ENCODE measurements at places on chromosomes 1 and 21. TPM values are rescaled to one million over a fixed set of nuclear protein-coding genes. Genes with fewer than 3 reads are reported as not detected.

Gene TMEM222
- polyA plus RNA-seq: 29.6 TPM

Gene SYDE2
- 1.8 TPM for polyA plus RNA-seq

Gene S100A2
- 1.4 TPM for polyA plus RNA-seq

Gene ACKR1
- not detected for polyA plus RNA-seq

- no peak overlapping the region for H3K27ac ChIP-seq
- no peaks in the 10 kb centered on the region for H3K36me3 ChIP-seq
- no peaks in the 10 kb centered on the region for H3K27me3 ChIP-seq
- no peak overlapping the region for H3K4me3 ChIP-seq
- DNase-seq: no peak
Measured at GRCh38 chr1:185767508-185768120, 33.4 kb downstream of the HMCN1 start.

DNA sequence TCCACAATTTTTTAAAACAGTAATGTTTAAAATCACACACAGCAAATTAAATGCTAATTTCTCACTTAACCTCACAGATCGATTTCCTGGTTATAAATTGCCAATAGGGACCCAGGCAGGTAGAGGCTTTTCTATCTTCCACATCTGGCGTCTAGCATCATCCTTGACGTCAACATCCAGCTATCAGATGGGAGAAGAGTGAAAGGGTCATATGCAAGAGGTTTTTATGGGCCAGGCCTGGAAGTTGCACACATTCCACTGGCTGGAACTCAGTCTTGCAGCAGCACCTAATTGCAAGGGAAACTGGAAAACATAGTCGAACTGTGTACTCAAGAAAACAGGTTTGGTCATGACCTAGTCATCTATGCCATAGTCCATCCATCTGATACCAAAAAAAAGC lies 6.0 kb upstream of the EEIG2 start:
- no peak overlapping the region for H3K27ac ChIP-seq
- no peaks in the 10 kb centered on the region for H3K27me3 ChIP-seq
- no peak overlapping the region for H3K4me3 ChIP-seq
- DNase-seq: no peak
- no peaks in the 10 kb centered on the region for H3K4me1 ChIP-seq
- no peaks in the 10 kb centered on the region for H3K36me3 ChIP-seq

DNA sequence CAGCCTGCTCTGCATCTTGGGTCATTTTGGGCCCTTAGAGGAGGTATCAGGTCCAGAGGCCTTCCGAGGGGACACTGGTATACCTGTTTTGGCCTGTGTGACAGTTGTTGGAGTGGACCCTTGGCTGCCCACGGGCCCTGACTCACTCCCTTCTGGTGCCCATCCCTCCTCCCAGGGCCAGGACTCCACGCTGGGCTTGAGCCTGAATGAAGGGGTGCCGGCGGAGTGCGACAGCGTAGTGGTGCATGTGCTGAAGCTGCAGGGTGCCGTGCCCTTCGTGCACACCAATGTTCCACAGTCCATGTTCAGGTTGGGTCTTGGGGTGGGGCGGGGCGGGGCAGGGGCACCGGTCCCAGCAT lies 11.1 kb downstream of the FAAH start:
- peaks cover 12% of the 10 kb centered on the region for H3K4me1 ChIP-seq
- peaks cover 1% of the 10 kb centered on the region for H3K36me3 ChIP-seq
- no peak overlapping the region for H3K27ac ChIP-seq
- DNase-seq: no peak
- H3K27me3 ChIP-seq: no peaks in the 10 kb centered on the region

DNA sequence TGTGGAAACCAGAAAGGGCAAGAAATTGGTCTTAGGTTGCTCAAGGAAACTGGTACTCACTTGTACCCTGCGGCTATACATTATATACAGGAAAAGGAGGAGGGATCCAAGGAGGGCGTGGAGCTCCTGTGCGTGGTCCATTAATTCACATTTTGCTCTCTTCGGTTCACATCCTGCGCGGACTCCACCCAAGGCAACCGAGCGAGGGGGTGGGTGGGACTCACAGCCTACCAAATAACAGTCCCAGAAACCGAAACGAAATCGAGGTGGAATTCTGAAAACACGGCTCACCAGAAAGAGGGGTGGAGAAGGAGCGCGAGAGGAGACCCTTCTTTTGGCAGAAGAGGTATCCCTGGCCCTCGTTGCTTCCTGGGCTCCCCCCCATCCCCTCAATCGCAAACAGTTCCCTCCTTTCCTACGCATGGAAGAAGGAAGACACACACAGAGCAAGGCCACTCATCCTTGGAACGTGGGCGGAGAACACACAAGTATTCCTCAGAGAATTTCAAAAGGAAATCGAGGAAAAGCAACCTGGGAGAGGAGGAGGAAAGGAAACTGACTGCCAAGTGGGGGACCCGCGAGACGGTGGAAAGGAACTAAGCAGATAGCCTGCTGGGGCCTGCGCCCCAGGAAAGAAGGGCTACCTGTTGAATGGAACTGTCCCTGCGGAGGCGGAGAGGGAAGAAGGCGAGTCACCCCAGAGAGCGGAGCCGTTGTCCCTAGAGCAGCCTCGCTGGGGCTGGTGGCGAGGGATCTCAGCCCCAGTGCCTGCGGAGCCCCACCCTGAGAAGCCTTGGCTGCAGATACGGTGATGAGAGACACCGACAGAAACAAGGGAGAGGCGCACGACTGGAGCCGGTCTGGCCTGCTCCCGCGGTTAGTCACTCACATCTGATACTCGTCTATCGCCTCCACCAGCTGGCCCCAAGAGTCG lies 705 bp downstream of the AIDA start:
- peak overlapping the region; percentile 66 for H3K4me3 ChIP-seq
- peak overlapping the region; percentile 78 for H3K27ac ChIP-seq
- no peaks in the 10 kb centered on the region for H3K27me3 ChIP-seq
- peaks cover 3% of the 10 kb centered on the region for H3K36me3 ChIP-seq

DNA sequence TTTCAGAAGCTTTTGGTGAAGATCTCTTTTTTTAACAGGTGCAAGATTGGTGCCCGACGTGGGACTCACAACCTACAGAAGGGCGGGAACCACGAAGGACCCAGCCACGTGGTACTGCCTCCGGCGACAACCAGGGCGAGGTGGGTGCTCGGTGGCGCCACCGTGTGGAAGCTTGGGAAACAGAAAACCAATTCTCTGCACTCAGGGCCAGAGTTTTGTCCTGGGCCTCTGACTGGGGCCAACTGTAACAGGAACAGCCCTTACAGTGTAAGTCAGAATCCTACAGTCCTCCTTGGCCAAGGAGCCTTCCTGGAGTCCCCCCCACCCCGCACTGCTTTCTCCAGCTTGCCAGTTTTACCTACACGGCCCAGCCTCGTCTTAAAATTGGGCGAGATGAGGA lies 11.6 kb upstream of the S100A7A start:
- no peaks in the 10 kb centered on the region for H3K36me3 ChIP-seq
- peak; percentile 11 for DNase-seq
- peaks cover 1% of the 10 kb centered on the region for H3K27me3 ChIP-seq
- no peak overlapping the region for H3K27ac ChIP-seq
- no peaks in the 10 kb centered on the region for H3K4me1 ChIP-seq

GRCh38 chr1:18556364-18556763 lies 74.3 kb upstream of the PAX7 start:
- H3K36me3 ChIP-seq: no peaks in the 10 kb centered on the region
- no peak overlapping the region for H3K27ac ChIP-seq
- peak; percentile 27 for DNase-seq

GRCh38 chr1:237261198-237261597 lies 219.2 kb downstream of the RYR2 start:
- H3K4me3 ChIP-seq: no peak overlapping the region
- DNase-seq: no peak
- H3K27me3 ChIP-seq: no peaks in the 10 kb centered on the region

- H3K4me1 ChIP-seq: peaks cover 6% of the 10 kb centered on the region
- H3K4me3 ChIP-seq: no peak overlapping the region
- no peak overlapping the region for H3K27ac ChIP-seq
- no peaks in the 10 kb centered on the region for H3K36me3 ChIP-seq
- DNase-seq: no peak
Measured at GRCh38 chr1:43235451-43236121, 34.2 kb upstream of the TMEM125 start.

DNA sequence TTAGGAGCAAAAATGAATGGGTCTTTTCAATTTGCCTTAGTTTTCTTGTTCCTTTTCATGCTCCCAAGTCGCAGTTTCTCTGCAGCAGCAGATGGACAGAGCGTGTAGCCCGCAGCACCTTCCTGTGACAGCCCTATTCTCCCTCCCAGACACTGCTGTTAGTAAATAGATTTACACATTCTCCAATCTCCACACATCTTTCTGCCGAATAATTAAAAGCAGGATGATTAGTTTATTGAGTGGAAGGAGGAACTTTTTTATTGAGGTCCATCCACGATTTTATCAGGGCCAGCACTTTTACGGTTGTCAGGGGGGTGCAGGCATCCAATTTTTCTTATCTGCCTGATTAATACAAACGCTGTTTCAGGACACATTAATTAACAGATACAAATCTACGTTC lies 98.2 kb upstream of the USH2A start:
- no peaks in the 10 kb centered on the region for H3K36me3 ChIP-seq
- no peaks in the 10 kb centered on the region for H3K4me1 ChIP-seq
- H3K27me3 ChIP-seq: no peaks in the 10 kb centered on the region
- no peak overlapping the region for H3K4me3 ChIP-seq

- no peak overlapping the region for H3K4me3 ChIP-seq
- H3K4me1 ChIP-seq: no peaks in the 10 kb centered on the region
- no peak for DNase-seq
- no peaks in the 10 kb centered on the region for H3K27me3 ChIP-seq
- no peaks in the 10 kb centered on the region for H3K36me3 ChIP-seq
Measured at GRCh38 chr1:237998581-237998980, 107.9 kb upstream of the ZP4 start.

- no peaks in the 10 kb centered on the region for H3K36me3 ChIP-seq
- no peak overlapping the region for H3K4me3 ChIP-seq
- no peaks in the 10 kb centered on the region for H3K4me1 ChIP-seq
- DNase-seq: no peak
Measured at GRCh38 chr1:197422993-197423392, 154.9 kb downstream of the CRB1 start.

DNA sequence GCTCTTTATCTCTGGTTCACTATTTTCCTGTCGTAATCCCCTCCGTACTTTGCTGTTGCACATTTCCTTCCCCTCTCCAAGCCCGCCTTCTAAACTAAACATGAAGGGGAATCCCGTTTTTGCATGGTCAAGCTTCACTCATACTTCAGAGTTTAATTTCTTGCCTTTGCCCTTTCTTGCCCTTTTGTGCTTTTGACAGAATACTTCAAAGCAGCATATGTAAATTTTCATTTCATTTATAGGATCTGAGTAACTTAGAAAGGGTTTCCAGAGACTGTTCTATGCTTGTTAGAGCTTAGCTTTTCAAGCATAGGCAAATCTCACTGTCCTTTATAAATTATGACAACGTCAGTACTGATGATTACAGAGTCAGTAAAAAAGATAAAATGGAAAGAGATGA lies 27.7 kb downstream of the SPATA45 start:
- no peaks in the 10 kb centered on the region for H3K36me3 ChIP-seq
- H3K27me3 ChIP-seq: no peaks in the 10 kb centered on the region
- DNase-seq: no peak
- peaks cover 75% of the 10 kb centered on the region for H3K4me1 ChIP-seq
- peak overlapping the region; percentile 43 for H3K27ac ChIP-seq
- no peak overlapping the region for H3K4me3 ChIP-seq

All from HepG2 (cell line).